Inflammatory macrophage treated with lipopolysaccharide for 1 hour (primary cell): ENCODE measurements at places on chromosomes 16 and 17.

GRCh38 chr17:18105027-18105426 is 3.5 kb upstream of the MYO15A start:
- no peak for DNase-seq

DNA sequence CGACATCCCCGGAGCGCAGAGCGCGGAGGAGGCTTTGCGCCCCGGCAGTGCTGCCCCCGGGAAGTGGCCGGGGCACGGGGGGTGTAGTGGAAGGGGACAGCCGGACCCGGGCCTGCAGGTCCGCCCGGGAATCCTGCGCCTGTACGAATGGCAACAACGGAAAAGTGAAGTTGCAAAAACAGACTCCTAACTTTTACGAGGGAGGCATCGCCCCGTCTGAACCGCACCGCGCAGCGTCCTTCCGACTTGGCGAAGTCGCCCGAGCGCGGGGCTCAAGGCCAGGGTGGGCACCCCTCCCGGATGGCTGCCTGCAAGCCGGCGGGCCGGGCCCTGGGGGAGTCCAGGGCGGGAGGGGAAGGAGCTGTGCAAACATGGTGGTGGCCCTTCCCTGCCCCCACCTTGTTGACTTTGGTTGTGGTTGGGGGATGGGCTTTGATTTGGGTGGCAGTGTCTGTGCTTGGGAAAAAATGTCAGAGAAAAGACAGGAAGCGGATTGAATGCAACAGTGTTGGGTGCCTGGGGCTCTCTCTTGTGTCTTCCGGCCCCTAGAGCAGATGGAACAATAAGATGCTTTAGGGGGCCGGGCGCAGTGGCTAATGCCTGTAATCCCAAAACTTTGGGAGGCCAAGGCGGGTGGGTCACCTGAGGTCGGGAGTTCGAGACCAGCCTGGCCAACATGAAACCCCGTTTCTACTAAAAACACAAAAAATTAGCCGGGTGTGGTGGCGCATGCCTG is 675 bp downstream of the RNF213 start:
- peak; percentile 34 for DNase-seq

- peak; percentile 53 for DNase-seq
Measured at GRCh38 chr16:23784811-23785447, 30.1 kb downstream of the CHP2 start.

- peak; percentile 98 for DNase-seq
Measured at GRCh38 chr17:68613739-68614298, 12.7 kb upstream of the FAM20A start.

DNA sequence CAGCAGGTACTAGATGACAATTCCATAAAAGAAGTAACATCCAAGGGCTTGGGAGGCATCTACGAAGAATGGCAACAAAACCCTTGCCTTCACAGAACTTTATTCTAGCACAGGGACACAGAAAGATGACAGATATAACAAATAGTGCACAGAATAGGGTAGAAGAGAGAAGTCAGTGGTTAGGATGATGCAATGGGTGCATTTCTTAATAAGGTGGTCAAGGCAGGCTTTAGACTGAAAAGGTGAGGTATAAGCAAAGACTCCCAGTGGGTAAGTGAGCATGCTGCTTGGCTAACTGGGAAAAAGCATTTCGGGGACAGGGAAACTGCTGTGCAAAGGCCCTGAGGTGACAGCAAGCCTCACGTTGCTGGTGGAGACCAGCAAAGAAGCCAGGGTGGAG is 175.9 kb downstream of the XYLT1 start:
- peak; percentile 40 for DNase-seq

GRCh38 chr16:68300734-68301459 is 9.8 kb downstream of the SLC7A6OS start:
- no peak for DNase-seq

GRCh38 chr16:28304214-28304613 is 11.9 kb downstream of the SBK1 start:
- no peak for DNase-seq

DNA sequence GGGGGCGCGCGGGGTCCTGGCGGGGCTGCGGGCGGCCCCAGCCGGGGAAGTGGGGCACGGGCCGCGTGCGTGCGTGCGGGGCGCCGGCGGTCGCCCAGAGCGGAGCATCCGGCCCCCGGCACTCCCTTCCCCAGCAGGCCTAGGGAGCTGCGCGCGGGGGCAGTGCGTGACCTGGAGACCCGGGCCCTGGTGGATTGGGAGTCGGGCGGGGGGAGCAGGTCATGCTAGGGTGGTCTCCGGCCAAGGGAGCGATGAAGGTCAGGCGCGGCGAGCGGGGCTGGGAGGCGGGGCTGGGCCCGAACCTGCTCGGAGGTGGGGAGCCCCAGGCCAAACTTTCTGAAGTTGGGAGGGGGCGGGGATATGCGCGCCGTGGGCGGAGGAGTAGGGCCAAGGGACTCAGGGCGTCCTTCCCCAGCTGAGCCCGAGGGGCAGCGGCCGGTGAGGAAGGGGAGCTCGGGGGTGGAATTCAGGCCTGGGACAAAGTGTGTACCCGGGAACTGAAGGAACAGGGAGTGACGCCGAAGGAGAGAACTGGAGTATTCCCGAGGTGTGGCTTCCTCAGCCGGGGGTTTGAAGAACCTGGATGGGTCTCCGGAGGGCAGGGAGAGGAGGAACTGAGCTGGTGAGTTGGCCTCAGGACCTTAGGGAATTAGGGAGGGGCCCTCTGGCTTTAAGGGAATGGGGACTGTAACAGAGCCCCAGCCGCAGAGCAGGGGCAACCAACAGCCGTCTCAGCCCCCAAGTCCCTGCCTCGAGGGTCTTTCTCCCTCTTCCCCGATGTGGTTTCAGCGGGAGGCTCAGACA is 589 bp downstream of the XYLT2 start:
- peak; percentile 10 for DNase-seq

DNA sequence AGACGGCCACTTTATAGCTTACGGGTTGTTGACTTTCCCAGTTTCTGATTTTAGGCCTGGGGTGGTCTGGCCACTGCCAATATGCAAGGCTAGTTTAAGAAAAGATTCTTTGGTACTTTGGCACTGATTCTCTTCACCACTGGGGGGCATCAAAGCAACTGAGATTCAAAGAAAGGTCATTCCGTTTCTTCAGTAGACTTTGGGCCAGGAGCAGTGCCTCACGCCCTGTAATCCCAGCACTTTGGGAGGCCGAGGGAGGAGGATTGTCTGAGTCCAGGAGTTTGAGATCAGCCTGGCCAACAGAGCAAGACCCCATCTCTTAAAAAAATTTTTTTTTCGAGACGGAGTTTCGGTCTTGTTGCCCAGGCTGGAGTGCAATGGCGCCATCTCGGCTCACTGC is 53.0 kb downstream of the RPA1 start:
- peak; percentile 58 for DNase-seq

DNA sequence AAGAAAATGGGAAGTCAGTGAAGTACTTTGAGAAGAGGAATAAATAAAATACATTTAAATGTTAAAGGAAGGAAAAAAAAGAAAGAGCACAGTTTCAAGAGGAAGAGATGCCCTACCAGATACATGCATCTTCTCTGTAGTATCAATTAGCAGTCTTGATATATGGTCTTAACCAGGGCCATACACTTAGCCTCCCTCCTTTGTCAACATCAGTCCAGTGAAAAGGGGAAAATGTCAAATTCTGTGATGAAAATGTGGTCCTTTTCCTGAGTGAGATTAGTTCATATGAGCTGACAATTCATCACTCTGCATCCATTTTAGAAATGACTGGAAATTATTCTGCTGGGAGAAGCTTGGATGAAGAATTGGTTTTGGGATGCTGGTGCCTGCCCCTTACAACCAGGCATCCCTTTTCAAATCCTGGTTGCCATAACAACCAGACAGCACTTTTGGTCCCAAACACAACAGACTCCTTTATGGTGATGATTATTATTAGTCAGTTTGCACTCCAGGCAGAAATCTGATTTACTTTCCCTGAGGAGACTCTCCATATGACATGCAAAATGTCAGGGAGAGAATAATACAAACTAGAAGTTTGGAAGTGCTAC is 933.6 kb upstream of the CDH8 start:
- no peak for DNase-seq

DNA sequence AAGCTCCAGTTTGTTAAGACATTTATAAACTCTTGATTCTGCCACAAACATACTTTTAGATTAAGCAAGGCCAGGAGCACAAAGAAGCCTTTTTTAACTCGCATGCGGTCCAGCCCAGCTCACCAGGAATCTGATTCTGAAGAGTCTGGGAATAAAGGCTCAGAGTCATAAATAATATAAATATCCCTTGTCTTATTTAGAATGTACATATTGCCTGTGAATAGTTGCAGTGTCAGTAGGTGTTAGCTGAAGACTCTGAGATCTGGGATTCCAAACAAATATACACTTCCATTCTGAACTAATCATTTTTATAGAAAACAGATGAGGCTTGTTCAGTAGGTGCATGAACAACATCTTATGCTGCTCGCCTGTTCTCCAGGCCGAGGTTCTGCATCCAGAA is 59.1 kb upstream of the ELAC2 start:
- no peak for DNase-seq

- no peak for DNase-seq
Measured at GRCh38 chr16:68379472-68380347, 68.6 kb downstream of the SMPD3 start.

DNA sequence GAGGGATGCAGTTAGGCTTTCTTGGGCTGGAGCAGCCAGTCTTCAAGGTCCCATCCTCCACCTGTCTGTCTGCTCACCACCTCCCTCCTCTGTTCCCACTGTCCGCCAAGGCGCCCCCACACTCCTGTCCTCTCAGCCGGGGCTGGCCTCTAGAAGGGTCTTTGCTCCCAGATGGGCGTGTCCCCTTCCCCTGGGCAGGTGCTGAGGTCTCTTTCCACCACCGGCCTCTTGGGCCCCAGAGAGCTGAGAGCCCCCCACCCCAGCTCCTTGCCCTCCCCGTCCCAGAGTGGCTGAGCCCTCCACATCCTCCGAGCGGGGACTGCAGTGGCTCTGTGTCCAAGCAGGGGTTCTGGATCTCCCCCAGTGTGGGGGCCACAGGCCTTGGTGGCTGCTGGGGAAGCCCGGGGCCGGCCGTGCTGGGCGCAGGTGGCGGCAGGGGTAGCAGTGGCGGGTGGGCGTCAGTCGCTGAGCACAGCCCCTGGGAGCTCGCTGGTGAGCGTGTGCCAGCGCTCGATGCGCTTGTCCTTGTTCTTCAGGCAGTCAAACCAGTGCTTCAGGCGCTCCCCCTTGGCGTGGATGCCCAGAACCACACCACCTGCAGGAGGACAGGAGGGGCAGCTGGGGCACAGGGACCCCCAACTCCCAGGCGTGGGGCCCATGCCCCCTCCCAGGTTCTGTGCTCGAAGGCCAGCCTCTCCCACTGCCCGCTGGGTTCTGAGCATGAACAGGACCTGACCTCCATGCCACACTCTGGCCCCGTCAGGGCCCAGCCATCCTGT is 9.8 kb downstream of the SCGB1C2 start:
- no peak for DNase-seq

DNA sequence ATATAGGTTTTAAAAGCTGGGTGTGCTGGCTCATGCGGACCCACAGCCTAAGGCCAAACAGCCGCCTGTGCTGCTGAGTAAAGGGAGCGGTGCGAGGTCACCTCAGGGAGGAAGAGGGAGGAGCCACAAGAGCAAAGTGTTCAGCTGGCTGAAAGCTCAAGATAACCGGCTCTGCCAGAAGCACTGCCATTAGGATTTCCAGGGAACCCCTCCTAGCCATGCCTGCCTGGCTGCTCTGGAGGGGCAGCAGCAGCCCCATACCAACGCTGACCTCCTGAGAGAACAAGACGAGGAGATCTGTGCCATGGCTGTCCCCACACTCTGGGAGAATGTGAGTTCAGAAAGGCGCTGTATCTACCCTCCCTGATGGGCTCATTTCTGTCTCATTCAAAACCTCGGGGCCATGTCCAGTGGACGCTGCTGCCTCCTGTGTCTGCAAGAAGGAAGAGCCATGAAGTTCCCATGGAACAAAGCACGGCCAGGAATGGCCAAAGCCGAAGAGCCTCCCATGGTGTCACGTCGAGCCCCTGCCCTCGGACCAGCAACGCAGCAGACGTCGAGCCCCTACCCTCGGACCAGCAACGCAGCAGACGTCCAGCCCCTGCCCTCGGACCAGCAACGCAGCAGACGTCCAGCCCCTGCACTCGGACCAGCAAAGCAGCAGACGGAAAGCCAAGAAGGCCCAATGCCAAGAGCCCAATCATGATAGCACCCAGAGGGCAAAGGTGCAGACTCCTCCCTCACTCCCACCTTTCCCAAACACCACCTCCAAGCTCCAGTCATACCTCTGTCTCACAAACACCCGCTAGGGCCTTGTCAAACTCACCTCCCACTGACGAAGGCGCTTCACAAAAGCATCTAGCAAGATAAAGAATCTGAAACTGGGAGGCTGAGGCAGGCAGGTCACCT is 107.0 kb downstream of the ANKRD11 start:
- DNase-seq = no peak

- DNase-seq = no peak
Measured at GRCh38 chr17:47735536-47736011, 2.5 kb downstream of the TBX21 start.

DNA sequence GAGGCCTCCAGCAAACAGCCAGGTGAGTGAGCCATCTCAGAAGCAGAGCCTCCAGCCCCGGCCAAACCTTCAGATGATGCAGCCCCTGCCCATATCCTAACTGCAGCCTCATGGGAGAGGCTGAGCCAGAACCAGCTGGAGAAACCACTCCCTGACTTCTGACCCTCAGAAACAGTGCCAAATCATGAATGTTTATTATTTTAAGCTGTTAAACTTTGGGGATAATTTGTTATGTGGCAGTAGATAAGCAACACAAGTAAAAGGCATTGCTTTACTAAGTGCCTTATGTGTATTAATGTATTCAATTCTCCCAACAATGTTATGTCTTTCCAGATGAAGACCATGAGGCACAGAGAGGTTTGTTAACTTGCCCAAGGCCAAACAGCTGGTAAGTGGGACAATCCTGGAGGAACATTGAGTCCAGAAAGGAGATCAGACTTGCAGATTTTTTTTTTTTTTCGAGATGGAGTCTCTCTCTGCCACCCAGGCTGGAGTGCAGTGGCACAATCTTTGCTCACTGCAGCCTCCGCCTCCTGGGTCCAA is 59.6 kb downstream of the SOCS1 start:
- no peak for DNase-seq

DNA sequence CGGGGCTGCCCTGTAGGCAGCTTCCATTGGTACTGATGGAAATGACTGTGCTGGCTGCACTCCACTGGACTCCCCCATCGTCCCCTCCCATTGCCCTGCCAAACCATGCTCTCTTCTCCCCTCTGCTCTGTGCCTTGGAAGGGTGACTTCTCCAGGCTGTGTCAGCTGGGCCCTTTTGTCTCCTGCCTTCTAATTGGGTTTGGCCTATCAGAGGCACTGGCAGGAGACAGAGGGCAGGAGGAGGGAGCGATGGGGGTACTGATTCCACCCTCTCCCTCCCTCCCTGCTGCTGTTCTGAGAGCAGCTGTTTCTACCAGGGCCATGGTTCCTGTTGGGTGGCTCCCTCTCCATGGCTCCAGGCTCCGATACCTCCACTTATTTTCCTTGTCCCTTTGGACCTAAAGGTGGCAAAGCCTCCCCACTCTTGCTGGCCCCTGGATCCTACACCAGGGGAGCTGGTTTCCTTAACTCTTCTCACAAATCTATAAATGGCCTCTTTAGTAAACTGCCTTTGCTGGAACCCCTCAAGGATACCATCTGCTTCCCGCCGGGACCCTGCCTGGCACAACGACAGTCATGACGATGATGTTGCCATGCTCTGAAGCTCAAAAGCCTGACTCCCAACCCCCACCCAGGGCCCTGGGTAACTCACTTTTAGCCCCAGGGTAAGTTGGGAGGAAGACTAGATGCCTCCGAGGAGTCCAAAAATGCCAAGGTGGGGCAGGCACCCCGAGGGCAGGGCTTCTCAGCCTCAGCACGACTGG is 123.8 kb upstream of the RPL38 start:
- no peak for DNase-seq
